MCF 10A (cell line): ENCODE measurements at places on chromosomes 3 and 15. TPM values are rescaled to one million over a fixed set of nuclear protein-coding genes. Genes with fewer than 3 reads are reported as not detected.

DNA sequence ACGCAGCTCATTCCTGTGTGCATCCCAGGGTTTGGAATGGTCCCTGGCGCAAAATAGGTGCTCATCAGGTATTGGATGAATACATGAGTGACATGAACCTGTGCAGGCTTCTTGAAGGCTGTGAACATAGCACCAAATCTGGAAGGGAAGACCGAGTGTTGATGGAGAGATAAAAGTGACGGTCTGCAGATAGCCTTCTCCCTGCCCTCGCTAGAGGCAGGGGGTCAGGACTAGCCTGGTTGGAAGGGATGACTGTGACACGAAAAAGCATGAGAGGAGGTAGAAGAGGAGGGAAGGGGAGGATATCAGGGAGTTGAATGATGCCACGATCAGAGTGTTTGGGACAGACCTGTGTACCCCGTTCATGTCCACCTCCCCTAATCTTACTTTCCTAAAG is 267.1 kb downstream of the XXYLT1 start:
- DNase-seq = no peak
- peaks cover 6% of the 10 kb centered on the region for H3K4me1 ChIP-seq
- H3K27ac ChIP-seq = no peak overlapping the region
- H3K4me3 ChIP-seq = no peak overlapping the region
- H3K27me3 ChIP-seq = peaks cover 33% of the 10 kb centered on the region

RRP9 gene
- total RNA-seq = 60.8 and 80.2 TPM in 2 replicates

GRCh38 chr3:41002104-41002503 is 197.2 kb upstream of the CTNNB1 start:
- no peak for DNase-seq
- H3K27me3 ChIP-seq = no peaks in the 10 kb centered on the region
- no peaks in the 10 kb centered on the region for H3K36me3 ChIP-seq
- H3K4me1 ChIP-seq = no peaks in the 10 kb centered on the region

CHMP2B gene
- total RNA-seq = 45.5 and 62.2 TPM in 2 replicates

DNA sequence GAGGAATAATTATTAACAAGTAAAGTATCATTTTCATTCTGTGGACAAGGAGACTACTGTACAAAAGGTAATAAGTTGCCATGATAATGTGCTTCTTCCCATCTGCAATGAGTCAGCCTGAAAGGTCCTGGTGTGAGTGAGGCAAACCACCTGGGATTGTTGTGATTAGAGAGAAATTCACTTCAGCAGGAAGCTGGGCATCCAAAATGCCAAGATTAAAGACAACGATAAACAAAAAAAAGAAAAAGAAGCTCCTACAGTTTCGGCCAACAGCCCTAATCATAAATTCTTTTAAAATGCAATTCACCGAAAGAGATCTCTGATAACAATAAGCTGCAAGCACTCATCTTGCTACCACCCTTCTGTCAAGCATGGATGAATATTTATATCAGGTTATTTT is 507.8 kb downstream of the TUSC7 start:
- H3K4me3 ChIP-seq = no peak overlapping the region
- no peak for DNase-seq
- no peaks in the 10 kb centered on the region for H3K36me3 ChIP-seq
- H3K27me3 ChIP-seq = peaks cover 51% of the 10 kb centered on the region
- H3K27ac ChIP-seq = no peak overlapping the region

SEMA7A gene
- 0.81 and 1.6 TPM in 2 replicates for total RNA-seq

DNA sequence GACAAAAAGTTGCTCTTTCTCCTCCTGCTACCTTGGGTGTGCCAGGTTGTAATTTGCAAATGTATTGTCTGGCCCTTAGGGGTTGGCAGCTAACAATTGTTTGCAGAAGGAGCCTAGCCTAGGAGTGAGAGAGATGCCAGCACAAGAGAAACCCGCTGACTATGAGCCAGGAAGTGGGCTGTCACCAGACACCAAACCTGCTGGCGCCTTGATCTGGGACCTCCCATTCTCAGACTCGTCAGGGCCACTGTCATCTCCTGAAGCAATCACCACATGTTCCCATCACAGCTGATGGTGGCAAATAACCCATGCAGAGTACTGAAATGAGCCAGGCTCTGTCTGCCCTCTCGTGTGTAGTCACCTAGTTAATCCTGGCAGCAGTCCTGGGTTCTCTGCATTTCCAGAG is 406.4 kb upstream of the NPAP1 start:
- H3K4me3 ChIP-seq = no peak overlapping the region
- H3K27ac ChIP-seq = no peak overlapping the region
- no peak for DNase-seq
- H3K4me1 ChIP-seq = no peaks in the 10 kb centered on the region

- no peaks in the 10 kb centered on the region for H3K4me1 ChIP-seq
- no peak overlapping the region for H3K4me3 ChIP-seq
- H3K27me3 ChIP-seq = peaks cover 48% of the 10 kb centered on the region
- no peaks in the 10 kb centered on the region for H3K36me3 ChIP-seq
Measured at GRCh38 chr3:34844323-34844620, 795.1 kb upstream of the ARPP21 start.

APBA2 gene
- total RNA-seq = not detected in 2 replicates

- H3K4me3 ChIP-seq = no peak overlapping the region
- no peaks in the 10 kb centered on the region for H3K27me3 ChIP-seq
- no peak overlapping the region for H3K27ac ChIP-seq
- peak; percentile 11 for DNase-seq
- H3K36me3 ChIP-seq = no peaks in the 10 kb centered on the region
Measured at GRCh38 chr3:61236556-61236955, 14.7 kb downstream of the FHIT start.

DNA sequence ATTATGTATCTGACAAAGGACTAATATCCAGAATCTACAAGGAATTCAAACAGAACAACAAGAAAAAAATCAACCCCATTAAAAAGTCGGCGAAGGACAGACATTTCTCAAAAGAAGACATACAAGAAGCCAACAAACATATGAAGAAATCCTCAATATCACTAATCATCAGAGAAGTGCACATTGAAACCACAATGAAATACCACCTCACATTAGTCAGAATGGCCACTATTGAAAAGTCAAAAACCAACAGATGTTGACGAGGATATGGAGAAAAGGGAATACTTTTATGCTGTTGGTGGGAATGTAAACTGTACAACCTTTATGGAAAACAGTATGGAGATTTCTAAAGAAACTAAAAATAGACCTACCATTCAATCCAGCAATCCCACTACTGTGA is 233.1 kb upstream of the PLSCR5 start:
- H3K36me3 ChIP-seq = no peaks in the 10 kb centered on the region
- H3K4me1 ChIP-seq = no peaks in the 10 kb centered on the region
- H3K4me3 ChIP-seq = no peak overlapping the region
- H3K27me3 ChIP-seq = peaks cover 72% of the 10 kb centered on the region

RASGRP1 gene
- total RNA-seq = not detected in 2 replicates

DNA sequence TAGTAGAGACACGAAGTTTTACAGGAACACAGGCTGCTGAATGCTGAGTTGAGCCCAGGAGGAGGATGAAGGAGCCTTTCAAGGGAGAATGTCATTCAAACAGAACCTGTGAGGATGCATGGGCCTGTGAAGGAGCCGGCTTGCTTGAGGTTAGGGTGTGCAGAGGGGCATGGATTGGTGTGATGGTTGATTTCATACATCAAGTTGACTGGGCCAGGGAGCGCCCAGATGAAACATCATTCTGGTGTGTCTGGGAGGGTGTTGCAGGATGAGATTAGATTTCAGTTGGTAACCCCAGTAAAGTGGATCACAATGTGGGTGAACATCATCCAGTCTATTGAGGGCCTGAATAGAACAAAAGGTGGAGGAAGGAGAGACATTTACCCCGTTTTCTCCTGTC is 243.6 kb downstream of the EDEM1 start:
- H3K27ac ChIP-seq = no peak overlapping the region
- no peaks in the 10 kb centered on the region for H3K36me3 ChIP-seq
- H3K4me3 ChIP-seq = no peak overlapping the region

- no peaks in the 10 kb centered on the region for H3K36me3 ChIP-seq
- H3K27ac ChIP-seq = no peak overlapping the region
- no peak overlapping the region for H3K4me3 ChIP-seq
- no peaks in the 10 kb centered on the region for H3K4me1 ChIP-seq
- DNase-seq = peak; percentile 38
Measured at GRCh38 chr3:124701687-124702086, 28.6 kb upstream of the UMPS start.

DNA sequence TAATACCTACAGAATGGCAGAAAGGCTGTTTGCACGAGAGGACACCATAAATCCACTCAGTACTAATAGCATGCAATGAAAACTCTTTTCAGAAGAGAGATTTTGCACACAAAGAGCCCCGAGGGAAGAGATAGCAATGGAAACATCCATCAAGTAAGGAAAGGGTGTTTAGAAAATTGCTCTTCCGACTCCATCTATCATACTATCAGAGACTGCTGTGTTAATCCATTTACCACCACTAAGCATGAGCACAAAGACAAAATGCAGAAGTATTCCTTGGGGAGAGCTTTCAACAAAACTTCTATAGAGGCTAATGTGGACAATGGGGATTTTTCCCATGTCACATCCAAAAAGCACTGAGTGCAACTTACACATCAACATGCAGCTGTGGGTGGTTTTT is 72.1 kb upstream of the PLAAT1 start:
- H3K27me3 ChIP-seq = peaks cover 51% of the 10 kb centered on the region
- no peaks in the 10 kb centered on the region for H3K4me1 ChIP-seq
- no peak overlapping the region for H3K4me3 ChIP-seq
- no peak overlapping the region for H3K27ac ChIP-seq
- no peaks in the 10 kb centered on the region for H3K36me3 ChIP-seq

PROK2 gene
- not detected in 2 replicates for total RNA-seq

SERINC4 gene
- total RNA-seq = 0.20 TPM in 1 of 2 replicates, not detected in the other

DNA sequence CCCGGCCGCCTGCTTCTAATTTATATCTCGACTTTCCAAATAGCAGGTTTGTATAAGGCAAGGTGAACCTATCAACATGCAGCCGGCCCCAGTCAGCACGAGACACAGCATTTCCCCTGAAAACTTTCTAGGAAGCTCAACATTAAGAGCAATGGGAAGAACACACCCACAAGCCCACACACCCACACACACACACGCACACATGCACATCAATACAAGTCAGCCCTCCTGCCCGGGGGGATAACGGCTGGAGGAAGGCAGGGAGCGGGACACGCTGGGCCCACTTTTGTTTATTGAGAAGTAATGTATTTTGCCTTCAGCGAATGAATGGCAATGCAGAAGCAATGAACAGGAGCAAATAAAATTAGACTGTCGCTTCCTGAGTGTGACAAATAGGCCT is 83.5 kb downstream of the PCSK6 start:
- no peak overlapping the region for H3K4me3 ChIP-seq
- H3K4me1 ChIP-seq = no peaks in the 10 kb centered on the region
- DNase-seq = no peak
- H3K27ac ChIP-seq = no peak overlapping the region

DNA sequence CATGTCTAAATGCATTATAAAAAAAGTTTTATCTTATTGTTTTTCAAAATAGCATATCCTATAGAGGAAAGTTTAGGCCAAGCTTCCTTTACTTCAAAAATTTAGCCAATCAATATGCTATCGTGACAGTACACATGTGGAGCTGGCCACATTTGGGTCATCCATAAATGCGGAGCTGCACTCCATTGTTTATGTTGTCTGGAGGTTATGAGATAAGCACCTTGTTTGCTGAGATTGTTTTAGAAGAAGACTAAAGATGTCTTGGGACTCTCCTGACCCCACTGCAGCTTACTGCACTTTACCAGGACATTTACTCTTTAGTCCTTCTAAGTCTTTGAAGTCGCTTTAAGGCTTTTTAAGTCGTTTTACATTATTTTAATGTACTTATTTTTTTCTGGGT is 265.9 kb downstream of the OCA2 start:
- no peak overlapping the region for H3K27ac ChIP-seq
- no peak overlapping the region for H3K4me3 ChIP-seq
- H3K27me3 ChIP-seq = no peaks in the 10 kb centered on the region
- peaks cover 4% of the 10 kb centered on the region for H3K36me3 ChIP-seq

PYGO1 gene
- 3.9 and 5.1 TPM in 2 replicates for total RNA-seq

DNA sequence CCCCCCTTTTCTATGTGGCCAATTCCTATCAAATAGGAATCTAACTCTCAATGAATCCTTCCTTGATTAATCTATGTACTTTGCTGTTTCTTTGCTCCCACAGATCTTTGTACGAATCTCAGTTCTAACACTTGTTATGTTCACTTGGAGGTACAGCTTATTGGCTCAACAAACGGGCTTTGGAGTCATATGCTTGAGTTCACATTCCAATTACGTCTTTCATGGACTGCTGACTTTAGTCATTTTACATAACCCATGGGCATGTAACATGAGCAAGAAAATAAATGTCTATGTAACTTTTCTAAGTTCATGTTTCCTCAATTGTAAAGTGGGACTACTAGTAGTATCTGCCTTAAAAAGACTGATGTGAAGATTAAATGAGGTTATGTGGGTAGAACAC is 123.2 kb upstream of the TBC1D5 start:
- H3K4me3 ChIP-seq = no peak overlapping the region
- H3K4me1 ChIP-seq = no peaks in the 10 kb centered on the region
- H3K27ac ChIP-seq = no peak overlapping the region

DNA sequence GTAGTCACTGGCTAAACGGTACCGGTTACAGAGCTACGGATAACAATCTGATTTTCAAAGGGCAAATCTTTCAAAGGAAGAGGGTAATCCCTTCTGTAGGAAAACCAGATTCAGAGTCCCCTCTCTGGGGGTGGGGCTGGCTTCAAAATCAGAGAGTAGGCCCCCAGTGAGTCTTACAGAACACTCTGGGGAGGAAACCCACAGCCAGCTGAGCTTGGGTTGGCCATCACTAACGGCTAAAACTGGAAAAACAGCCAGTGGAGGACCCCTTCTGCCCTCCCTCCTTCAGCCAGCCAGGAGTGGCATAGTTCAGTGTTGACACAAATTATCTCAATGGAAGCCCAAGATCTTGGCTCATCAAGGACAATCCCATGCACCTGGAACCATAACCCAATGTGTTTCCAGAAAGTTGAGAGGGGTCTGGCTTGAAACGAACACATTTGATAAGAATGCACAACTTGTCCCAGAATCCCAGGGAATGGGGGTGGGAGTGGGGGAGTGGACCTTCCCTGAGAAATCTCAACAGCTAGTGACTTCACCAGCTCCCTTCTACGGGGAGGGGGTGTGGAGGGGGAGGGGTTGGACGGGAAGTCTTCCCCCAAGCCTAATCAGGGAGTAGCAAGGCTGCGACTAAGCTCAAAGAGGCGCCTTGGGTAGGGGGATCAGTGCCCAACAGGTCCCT is 1.0 kb downstream of the RASL12 start:
- no peaks in the 10 kb centered on the region for H3K36me3 ChIP-seq
- H3K4me3 ChIP-seq = no peak overlapping the region
- DNase-seq = no peak
- no peak overlapping the region for H3K27ac ChIP-seq
- peaks cover 35% of the 10 kb centered on the region for H3K27me3 ChIP-seq
